ENCODE measurements at places on chromosomes 5 and 9.

DNA sequence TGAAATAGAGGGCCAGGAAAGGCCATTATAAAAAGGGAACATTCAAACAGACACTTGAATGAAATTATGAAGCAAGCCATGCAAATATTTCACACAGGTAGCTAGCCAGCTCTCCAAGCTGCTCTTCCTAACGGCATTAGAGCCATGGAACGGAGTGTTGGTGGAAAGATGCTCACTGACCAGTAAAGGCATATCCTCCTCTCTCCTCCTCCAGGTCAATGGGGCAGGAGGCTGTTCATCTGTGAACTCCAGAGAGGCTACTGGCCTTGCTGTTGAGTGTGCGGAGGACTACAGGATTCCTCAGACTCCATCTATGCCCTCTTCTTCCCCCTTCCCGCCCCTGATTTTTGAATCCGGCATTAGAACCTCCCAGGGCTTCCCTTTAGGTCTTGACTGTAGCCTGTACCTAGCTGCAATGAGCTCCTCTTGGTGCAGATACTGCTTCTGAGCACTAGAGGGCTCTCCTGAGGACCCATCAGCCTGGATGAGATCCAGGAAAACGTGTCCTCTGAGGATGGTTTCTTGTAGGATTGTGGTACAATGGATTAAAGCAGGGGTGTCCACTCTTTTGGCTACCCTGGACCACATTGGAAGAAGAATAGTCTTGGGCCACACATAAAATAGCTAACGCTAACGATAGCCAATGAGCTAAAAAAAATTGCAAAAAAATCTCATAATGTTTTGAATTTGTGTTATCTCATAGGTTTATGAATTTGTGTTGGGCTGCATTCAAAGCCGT lies 162.2 kb downstream of the SREK1 start:
- DNase-seq: peak; percentile 63

DNA sequence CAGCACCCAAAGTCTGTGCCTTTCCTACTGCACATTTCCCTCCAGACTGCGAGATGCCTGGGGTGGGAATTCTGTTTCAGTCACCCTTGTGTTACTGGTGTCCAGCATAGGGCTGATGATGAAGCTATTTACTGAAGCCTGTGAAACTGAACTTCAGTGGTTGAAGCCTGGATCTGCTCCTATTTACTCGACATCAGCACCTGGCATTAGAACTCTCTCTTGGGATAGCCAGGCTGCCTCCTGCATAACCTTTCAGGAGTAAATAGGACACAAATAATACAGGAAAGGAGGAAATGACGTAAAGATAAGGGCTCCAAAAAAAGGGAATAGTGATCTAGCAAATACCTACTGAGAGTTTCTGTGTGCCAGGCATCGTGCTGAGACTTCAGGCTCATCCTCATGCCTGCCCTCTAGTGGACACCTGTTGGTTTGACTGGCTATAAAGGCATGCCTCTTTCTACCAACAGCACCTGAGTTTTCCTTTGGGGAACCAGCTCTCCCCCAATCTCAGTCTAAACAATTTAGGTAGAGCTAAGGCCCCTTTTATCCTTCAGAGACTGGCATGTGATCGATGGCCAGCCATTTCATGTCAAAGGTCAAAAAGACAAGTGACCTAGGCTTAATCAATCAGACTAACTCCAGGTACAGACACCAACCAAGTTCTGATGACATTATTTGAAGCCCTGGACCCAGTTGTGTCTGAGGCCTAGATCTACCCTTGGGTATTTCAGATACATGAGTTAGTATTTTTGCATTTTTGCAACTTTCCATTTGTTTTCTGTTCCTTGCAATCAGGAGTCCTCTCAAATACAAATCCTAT lies 192.1 kb upstream of the TRIM32 start:
- DNase-seq: peak; percentile 30

- no peak for DNase-seq
Measured at GRCh38 chr9:136249877-136250559, 4.4 kb upstream of the QSOX2 start.

DNA sequence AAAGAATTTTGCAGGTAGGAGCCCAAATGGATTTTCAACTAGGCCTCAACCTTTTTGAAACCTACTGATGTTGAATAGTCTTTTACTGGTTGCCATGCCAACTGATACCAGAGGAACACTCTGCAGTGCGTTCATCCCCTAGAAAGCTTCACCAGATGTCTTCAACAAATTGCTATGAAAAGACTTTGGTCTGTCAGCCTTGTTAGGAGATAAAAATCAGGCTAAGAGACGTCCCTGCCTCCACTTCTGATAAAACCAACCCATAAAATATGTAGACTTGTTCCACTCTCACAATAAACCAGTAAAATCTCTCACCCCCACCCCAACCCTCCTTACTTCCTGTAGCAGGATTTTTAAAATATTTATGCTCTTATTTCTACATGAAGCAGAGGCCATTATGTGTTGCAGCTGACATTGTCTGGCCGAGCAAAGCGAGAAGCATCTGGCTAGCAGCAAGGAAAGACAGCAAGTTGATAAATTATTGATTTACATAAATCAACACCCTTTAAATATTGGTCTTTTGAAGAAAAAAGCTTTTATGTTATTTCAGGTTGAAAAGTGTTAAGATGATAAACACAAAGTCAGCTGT lies 428.7 kb downstream of the ISL1 start:
- DNase-seq: peak; percentile 19

GRCh38 chr5:56941981-56942380 lies 9.9 kb downstream of the MIER3 start:
- no peak for DNase-seq

DNA sequence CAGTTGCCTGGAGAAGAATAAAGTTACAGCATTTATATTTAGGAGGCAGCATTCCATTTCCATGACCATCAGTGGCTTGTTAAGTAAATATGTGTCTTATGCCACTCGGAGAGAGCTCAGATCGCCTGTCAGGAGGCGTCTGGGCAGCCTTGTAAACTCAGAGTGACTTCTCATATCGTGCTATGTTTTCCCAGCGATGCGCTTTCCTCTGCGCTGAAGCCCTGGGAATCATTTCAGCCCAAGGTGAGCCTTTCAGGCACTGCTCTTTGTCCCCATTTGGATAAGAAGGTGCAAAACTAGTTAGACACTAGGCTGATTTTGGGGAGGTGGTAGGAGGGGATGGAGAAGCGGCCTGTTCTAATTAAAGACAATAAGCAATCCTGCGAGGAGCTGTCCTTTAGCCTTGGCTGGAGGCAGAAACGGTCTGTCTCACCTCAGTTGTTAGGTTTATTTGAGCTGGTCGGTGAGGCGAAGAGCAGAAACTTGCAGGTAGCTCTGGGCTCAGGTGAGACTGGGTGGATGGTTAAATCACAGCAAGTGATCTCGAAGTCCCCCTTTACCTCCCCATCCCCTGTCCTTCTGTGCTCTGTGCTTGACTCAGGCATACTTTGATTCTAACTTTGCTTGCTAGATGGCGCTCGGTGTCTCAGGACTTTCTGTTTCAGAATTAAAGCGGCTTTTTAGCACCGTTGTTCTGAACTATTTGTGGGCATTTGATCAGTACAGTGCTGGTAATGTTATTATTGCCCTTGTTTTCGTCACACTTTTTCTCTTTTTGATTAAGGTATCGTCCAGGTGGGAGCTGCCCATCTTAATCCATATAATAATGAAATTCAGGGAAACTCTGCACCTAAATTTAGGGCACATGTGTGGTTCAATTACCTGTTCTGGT lies 24.6 kb downstream of the NR2F1 start:
- peak; percentile 51 for DNase-seq

DNA sequence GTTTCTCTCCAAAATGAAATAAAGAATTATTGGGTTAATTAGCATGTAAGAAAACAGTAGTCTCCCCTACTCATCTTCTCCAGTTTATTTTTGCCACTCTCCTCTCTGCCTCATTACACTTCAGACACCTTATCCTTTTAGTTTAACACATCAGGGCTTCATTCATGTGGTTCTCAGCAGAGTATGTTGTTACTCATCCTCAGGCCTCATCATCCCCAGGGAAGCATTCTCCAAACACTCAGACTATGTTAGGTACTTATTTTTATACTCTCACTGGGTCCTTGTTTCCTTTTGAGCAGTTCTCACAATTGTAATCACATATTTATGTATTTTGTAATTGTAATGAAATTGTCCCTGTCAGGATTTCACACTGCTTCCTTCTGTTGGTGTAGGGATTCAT lies 470.5 kb downstream of the PDE4D start:
- no peak for DNase-seq

- DNase-seq: no peak
Measured at GRCh38 chr5:74310386-74310785, 330.1 kb downstream of the ENC1 start.

DNA sequence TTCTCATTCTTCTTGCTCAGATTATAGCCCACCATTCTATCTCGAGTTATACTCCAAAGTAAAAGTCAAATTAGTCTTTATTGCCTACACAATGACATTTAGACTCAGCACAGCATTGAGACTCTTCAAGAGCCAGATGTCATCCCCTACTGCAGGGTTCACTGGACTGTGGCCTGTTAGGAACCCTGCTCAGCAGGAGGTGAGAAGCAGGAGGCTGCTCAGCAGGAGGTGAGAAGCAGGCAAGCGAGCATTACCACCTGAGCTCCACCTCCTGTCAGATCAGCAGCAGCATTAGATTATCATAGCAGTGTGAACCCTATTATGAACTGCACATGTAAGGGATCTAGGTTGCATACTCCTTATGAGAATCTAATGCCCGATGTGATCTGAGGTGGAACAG lies 12.7 kb upstream of the LIFR start:
- DNase-seq: no peak

GRCh38 chr5:77224672-77225355 lies 14.3 kb downstream of the PDE8B start:
- no peak for DNase-seq

DNA sequence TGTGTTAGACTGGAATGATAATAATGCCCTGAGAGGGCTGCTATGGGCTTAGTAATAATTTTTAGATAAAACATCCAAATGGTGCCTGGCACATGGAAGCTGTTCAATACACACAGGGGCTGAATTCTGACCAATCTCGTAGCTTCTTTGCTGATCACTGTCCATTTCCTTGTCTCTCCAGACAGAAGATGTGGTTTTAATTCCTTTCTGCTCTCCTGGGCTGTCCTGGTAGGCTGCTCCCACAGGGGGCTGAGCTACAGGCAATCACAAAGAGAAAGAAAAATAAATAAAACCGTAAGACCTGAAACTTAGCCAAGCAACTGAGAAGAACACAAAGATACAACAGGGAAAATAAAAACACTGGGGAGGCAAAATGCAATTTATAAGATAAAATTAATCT lies 136.5 kb downstream of the CDK5RAP2 start:
- DNase-seq: no peak

GRCh38 chr5:154793599-154794524 lies 38.7 kb downstream of the LARP1 start:
- no peak for DNase-seq

- DNase-seq: no peak
Measured at GRCh38 chr5:83844449-83845068, 123.9 kb upstream of the HAPLN1 start.

DNA sequence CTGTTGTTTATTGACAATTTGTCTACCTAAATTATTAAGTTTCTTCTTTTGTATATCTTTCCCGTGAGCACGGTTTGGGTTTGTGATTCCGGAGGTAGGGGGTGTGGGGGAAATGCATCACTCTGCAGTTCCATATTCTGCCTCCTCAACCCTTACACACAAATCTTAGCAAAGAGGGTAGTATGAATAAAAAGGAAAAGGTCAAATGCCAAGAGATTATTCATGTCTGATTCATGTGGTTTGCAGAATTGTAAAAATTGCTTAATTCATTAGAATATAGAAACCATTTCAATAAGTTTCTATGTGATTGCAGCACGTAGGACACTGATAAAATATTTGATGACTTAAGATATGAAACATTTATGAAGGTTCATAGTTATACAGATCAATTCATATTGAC lies 601.9 kb downstream of the SEMA5A start:
- no peak for DNase-seq

DNA sequence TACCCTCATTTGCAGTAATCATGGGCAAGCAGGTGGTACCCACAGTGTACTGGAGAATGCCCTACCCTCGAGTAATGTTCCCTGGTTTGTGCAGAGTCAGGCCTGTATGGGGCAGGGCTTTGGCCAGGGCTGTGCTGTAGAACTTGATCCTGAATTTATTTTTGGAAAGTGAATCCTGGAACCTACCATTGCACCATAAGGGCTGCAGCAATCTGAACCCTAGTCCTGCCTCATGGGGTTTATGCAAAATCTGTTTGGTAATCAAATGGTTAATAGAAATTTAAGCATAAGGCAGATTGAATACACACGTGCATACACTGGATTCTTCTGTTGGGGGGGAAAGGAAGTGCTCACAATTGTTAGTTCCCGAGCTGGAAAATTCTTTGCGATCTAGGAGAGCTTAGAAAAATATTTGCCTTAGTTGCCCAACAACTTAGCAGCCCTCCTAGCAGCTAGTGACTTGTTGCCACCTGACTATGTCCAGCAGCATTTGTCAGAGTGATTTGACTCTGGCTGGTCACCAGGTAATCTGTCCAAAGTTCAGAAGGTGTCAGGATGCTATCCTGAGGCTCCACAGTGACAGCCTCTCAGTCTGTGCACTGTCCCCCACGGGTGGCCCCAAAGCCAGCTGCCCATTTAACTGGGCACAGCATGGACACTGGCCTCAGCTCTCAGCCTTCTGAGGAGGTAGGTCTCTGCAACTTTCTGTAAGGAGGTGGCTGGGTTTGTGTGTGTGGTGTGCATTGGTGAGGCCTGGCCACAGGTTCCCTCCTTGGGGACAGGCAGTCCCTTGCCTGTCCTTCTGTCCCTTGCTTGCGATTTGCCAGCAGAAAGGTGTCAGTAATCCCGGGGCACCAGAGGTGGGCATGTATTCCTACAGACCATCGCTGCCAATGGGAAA lies 8.3 kb downstream of the MVB12B start:
- DNase-seq: no peak

DNA sequence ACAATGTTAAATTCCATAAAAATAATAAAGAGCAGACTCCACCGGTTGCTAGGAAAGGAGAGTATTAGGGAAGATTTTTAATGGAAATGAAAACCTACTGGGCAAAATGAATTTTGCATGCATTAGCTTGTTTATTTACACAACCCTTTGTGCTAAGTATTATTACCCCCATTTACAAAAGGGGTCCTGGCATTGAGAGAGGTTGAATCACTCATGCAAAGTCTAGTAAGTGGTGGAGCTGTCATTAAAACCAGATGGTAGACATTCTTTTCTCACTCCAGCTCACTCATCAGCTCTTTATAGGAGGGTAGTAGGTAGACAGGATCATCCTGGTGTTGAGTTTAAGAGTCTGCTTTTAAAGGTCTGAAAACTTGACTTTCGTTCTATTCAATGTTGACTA lies 395.1 kb downstream of the PLK2 start:
- DNase-seq: no peak

DNA sequence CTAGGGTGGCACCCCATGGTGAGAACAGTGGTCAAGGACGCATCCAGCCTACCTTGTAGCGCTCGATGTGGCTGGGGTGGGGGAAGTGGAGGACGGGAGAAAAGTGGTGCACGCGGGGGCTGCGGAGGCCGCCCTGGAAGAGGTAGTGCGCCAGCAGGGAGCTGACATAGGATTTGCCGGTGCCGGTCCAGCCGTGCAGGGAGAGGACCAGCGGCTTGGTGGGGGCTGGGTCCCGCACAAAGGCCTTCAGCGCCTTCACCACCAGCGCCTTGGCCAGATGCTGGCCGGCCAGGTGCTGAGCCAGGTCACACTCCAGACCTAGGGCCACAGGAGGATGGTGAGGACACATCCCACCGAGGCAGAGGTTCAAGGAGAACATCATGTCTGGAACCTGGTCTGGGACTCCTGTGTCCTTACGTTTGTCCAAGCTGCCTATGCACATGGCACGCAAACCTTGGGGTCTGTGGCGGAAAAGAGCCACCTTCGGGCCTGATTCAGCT lies 797 bp downstream of the TOR2A start:
- no peak for DNase-seq

Data from BE2C (cell line).